Fibroblast of the conjunctiva (primary cell): ENCODE measurements at places on chromosomes 13 and 19.
A peak's percentile ranks its signal among the peaks of the same experiment; 100 is the strongest.

- DNase-seq, result no peak
These were observed 5.4 kb downstream of the MADCAM1 start for GRCh38 chr19:501646-502045.

DNA sequence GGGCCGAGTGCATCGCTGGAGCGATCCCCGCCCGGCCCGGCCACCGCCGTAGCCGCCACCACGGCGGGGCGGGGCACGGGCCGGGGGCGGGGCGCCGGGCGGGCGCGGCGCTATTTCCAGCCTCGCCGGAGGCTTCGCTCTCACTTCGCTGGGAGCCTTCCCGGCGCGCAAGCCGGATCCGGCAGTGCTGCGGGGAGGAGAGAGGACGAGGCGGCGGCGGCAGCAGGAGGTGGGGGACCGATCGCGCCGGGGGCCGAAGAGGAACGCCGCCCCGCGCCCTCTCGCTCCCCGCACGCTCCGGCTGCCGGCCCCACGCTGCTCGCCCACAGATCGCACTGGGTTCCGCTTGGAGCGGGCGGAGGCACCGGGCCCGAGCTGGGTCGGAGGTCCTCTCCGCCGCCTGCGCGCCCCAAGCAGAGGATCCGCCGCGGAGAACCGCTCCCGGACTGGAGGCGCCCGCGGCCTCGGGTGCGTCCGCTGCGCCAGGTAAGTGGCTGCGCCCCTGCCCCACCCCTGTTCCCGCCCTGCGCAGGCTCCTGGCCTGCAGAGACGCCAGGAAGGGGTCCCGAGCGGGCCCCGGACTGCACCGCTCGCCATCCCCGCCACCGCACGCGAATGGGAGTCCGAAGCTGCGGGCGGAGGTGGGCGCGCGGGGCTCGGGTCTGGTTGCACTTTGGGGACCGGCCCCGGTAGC is at the start of gene CHST8:
TSS of gene CHST8 (plus strand) at position 143 of the 694 bp plus-strand sequence. CDS start 67,309 bp downstream, outside the sequence.
- DNase-seq, result no peak

GRCh38 chr19:58098682-58098998 is 609 bp upstream of the ZSCAN18 start:
- DNase-seq, result no peak

DNA sequence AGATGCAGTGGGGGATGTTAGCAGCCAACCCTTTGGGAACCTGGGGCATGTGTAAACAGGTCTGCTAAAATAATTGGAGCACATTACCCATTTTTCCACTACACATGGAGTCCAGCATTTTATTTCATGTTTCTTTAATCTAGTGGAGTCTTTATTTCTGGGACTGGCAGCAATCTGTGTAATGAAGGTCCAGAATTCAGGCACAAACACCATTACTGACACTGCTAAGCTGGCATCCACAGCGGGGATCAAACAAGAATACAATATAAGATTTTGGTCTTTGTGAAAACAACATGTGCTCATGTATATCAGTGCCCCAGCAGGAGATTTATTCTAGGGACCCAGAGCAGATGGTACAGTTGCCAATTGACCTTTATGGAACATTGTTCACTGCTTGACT is 1587.0 kb upstream of the PRR20A start:
- DNase-seq, result no peak

DNA sequence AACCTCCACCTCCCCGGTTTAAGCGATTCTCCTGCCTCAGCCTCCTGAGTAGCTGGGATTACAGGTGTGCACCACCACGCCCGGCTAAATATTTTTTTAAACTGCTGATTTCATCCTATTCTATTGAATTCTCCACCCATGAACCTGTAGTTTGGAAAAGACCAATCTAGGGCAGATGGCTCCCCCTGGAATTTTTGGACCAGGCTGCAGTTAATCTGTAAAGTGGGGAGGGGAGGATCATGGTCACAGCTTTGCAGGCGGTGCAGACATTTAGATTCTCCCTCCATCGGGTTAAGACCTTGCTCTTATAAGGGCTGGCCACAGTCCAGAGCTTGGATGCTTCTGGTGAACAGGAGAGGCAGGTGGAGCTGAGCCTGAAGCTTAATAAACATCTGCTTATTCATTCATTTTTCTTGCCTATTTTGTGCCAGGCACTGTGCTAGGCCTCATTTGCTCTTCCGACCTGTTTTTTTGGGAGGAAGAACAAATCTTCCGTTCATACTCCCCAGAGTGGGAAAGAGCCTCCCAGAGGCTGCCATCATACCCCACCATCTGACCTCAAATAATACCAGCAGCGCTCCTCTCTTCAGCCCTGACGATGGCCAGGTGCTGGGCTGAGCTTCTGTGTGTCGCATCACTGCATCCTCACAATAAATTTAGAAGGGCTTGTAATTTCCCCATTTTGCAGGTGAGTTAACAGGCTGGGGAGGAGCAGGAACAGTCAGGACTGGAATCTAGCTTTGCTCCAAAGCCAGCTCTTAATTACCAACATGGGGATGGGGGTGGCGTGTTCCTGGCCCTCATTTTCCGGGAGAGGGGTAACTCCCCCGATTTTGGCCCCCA is 902 bp upstream of the CCDC106 start:
- no peak for DNase-seq

GRCh38 chr13:21757763-21758162 is 86.9 kb downstream of the FGF9 start:
- no peak for DNase-seq

GRCh38 chr13:59734393-59734792 is 429.3 kb downstream of the DIAPH3 start:
- no peak for DNase-seq

GRCh38 chr13:97300871-97301270 is 78.7 kb downstream of the MBNL2 start:
- DNase-seq, result no peak

DNA sequence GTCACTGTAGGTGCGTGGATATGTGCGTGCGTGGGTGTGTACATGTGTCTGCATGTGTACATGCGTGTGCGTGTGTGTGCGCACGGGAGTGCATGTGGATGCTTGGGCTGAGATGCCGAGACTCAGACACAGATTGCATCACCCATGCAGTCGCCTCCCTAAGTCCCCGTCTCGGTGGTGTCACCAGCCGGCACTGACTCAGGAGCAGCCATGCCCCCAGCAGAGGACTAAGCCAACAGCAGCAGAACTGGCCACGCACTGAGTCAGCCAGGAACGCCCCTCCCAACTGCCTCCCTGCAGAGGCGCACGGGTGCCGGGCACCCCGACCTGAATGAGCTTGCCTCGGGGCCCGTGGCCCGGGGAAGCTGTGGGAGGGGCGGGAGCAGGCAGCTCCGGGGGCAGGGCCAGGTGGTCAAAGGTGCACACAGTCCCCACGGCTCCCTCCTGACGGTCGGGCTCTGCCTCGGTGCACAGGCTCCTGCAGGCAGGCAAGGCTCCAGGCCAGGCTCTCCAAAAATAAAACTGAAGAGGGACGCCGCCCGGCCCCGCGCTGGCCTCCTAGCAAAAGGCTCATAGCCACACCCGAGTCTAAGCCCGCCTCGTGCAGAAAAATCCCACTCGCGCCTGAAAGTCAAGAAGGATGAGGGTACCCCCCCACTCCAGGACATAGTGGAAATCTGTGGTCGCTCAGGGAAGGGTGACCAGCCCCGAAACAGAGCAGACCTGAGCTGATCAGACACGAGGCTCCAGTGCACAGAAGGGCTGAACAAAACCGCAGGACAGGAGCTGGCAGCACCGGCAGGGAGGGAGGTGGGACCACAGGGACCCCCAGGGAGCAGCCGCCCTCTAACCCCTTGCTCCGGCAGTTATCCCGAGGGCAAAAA is 49.2 kb downstream of the GADD45B start:
- no peak for DNase-seq

- DNase-seq, result no peak
These were observed 14.9 kb downstream of the LCP1 start for GRCh38 chr13:46166947-46167610.

- no peak for DNase-seq
These were observed 57.0 kb downstream of the PCDH20 start for GRCh38 chr13:61358599-61358998.

DNA sequence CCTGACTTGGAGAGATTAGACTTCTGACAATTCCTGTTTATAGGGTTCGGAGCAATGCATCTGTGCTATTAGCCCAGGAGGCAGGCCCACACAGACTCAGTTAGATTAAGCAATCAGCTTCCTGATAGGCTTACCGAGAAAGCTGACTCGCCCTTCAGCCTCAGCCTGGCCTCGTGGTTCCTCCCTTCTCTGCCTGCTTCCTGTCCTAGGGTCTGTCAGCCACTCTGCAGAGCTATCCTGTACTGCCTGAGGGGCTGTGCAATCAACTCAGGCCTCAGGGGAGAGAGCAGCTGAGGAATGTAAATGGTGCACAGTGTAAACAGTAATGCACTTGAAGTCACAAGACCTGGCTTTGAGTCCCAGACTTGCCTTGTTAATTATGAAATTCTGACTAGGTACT is 30.7 kb downstream of the HTR2A start:
- peak; percentile 9 for DNase-seq

DNA sequence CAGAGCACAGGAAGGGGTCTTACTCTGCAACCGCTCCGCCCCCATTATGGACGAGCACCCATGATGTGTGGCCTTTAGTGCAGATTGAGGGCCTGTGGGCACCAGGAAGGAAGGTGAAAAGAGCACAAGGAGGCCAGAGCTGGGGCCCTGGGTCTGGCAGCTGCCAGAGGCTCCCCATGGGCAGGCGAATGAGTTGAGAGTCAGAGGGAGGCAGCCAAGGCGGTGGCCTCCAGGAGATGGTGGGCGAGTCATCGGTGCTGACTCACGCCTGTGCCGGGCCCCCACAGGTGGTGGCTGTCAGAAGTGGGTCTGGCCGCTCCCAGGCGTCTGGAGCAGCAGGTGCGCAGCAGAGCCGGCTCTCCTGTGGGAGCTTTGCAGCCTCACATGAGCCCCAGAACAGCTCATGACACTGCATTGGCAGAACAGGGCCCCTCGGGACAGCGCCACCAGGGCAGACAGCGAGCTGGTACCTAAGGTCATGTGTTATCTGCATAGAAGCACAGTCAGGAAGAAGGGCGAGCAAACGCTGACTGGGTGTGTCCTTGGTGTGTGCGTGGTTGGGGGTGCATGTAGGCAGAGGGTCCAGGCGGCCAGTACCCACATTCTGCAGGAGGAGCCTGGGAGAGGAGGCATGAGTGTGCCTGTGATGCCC is 68.8 kb downstream of the CHST8 start:
- DNase-seq, result no peak
